ENCODE measurements at places on chromosomes 3 and 15.

- no peak for DNase-seq
Observed at GRCh38 chr15:74833376-74834107, 7.1 kb downstream of the CPLX3 start.

DNA sequence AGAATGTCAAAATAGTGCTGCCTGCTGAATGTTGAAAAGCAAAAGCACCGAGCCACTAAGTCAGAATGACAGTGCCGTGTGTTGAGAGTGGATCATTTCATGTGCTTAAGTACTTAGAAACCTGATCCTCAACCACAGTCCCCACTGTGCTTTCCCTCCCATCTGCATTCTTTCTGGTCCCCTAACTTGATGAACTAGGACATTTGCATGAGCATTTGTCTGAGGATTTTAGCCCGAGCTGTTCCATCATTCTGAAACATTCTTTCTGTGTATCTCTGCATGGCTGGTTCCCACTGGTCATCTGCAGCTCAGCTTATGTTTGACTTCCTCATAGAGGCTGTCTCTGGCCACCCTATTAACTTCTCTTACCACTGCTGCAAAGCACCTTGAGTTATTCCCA is 42.0 kb downstream of the SST start:
- no peak for DNase-seq

- no peak for DNase-seq
Observed at GRCh38 chr15:38961456-38961855, 396.8 kb upstream of the RASGRP1 start.

- no peak for DNase-seq
Observed at GRCh38 chr3:126538316-126538715, 14.4 kb downstream of the CHST13 start.

- DNase-seq: peak; percentile 65
Observed at GRCh38 chr15:52179278-52180195, 11.7 kb downstream of the GNB5 start.

Data from right renal pelvis (tissue), 4 donors.